Cerebellum (tissue), 4 donors: ENCODE measurements at places on chromosomes 7 and 10. TPM values are rescaled to one million over a fixed set of nuclear protein-coding genes. Genes with fewer than 3 reads are reported as not detected.

Gene UBTD1
- total RNA-seq = 2.3 TPM

Gene AHCYL2
- total RNA-seq = 35.9 TPM

Gene SLC26A5
- 0.18 TPM for total RNA-seq

Gene LRRD1
- total RNA-seq = 1.7 TPM

Gene PALD1
- total RNA-seq = 11.3 TPM

Gene BPGM
- total RNA-seq = 25.4 TPM

Gene JCAD
- 19.0 TPM for total RNA-seq

Gene RAB19
- not detected for total RNA-seq

Gene CALY
- total RNA-seq = 6.6 TPM

Gene ALOX5
- 2.0 TPM for total RNA-seq

Gene ELFN1
- 6.5 TPM for total RNA-seq

Gene FAM180A
- total RNA-seq = not detected

Gene CLDN4
- 2.7 TPM for total RNA-seq

Gene SLC39A12
- 0.54 TPM for total RNA-seq

Gene TUBB8
- not detected for total RNA-seq

Gene MACROH2A2
- 44.8 TPM for total RNA-seq

Gene VWA2
- 1.1 TPM for total RNA-seq

Gene MPP7
- total RNA-seq = 5.6 TPM

Gene SEMA3E
- total RNA-seq = 5.5 TPM

Gene ZWINT
- 16.9 TPM for total RNA-seq

Gene NEUROG3
- not detected for total RNA-seq

Gene CPVL
- total RNA-seq = 7.8 TPM

Gene DMBT1
- total RNA-seq = 0.36 TPM

Gene NXPH1
- 22.4 TPM for total RNA-seq

Gene PON3
- 0.36 TPM for total RNA-seq

Gene C10orf95
- not detected for total RNA-seq

Gene EPHB6
- total RNA-seq = 11.7 TPM

Gene PRSS1
- not detected for total RNA-seq

Gene C10orf71
- not detected for total RNA-seq

Gene BTRC
- total RNA-seq = 36.3 TPM

Gene SHTN1
- total RNA-seq = 22.9 TPM

Gene ARF5
- total RNA-seq = 71.7 TPM

Gene TEX47
- not detected for total RNA-seq

Gene PTPRN2
- 35.7 TPM for total RNA-seq

Gene CFAP46
- 5.2 TPM for total RNA-seq

Gene ICA1
- 18.3 TPM for total RNA-seq

Gene SH2D4B
- 0.36 TPM for total RNA-seq

Gene ITPRID1
- total RNA-seq = 0.27 TPM

Gene ANK3
- total RNA-seq = 363 TPM

Gene PHYHIPL
- total RNA-seq = 38.8 TPM

Gene FOXI2
- not detected for total RNA-seq

Gene OPN1SW
- 0.45 TPM for total RNA-seq

Gene VSTM4
- total RNA-seq = 10.4 TPM

Gene SUN3
- 0.36 TPM for total RNA-seq

Gene PTF1A
- 4.4 TPM for total RNA-seq

Gene CRYGN
- not detected for total RNA-seq

Gene STEAP2
- 10.6 TPM for total RNA-seq
